ENCODE measurements at places on chromosomes 5 and 9.
A peak's percentile ranks its signal among the peaks of the same experiment; 100 is the strongest.

DNA sequence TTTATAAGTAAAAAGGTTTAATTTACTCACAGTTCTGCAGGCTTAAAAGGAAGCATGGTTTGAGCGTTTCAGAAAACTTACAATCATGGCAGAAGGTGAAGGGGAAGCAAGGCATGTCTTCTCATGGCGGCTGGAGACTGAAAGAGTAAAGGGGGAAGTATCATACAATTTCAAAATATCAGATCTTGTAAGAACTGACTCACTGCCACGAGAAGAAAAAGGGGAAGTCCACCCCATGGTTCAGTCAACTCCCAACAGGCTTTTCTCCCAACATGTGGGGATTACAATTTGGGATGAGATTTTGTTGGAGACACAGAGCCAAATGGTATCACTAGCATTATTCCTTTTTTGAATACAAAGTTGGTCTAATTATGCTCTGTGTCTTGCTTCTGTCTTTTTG lies 627.9 kb upstream of the ST8SIA4 start:
- no peak for DNase-seq

GRCh38 chr5:402615-403359 lies 40.2 kb upstream of the EXOC3 start:
- DNase-seq: no peak

DNA sequence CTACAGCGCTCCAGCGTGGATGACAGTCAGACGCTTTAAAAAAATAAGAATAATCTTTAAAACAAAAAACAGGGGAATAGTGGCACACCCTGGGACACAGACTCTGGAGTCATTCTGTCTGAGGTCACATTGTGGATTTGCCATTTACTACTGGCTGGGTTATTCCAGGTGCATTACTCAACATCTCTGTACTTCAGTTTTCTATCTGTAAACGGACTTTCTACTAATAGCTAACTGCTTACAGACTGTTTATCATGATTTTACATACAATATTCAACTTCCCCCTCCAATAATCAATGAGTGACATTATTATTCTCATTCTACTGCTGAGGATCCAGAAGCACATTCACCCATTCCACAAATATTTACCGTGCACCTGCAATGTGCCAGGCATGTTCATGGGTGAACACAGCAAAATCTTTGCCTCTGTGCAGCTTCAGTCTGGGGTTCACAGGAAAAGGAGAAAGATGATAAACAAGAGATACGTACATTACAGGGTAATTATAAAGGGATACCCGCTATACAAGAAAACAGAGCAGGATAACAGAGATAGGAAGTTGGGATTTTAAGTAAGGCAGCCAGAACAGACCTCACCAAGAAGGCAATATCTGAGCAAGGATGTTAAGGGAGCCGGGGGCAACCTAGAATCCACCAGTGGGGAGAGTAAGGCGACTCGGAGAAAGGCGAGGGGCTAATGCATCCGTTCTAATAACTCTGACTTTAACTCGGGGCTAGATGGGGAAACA lies 984 bp upstream of the RAD23B start:
- no peak for DNase-seq

GRCh38 chr9:38689678-38690077 lies 30.3 kb downstream of the FAM240B start:
- peak; percentile 49 for DNase-seq

GRCh38 chr5:35158622-35159369 lies 71.5 kb downstream of the PRLR start:
- no peak for DNase-seq

- DNase-seq: no peak
Measured at GRCh38 chr9:121333950-121334773, 35.9 kb downstream of the STOM start.

Measured in DMS79 (cell line).